ENCODE measurements at places on chromosomes 5 and 9. TPM values are rescaled to one million over a fixed set of nuclear protein-coding genes. Genes with fewer than 3 reads are reported as not detected.

- no peak for DNase-seq
- H3K36me3 ChIP-seq = no peaks in the 10 kb centered on the region
- H3K27me3 ChIP-seq = no peaks in the 10 kb centered on the region
- H3K27ac ChIP-seq = no peak overlapping the region
- no peak overlapping the region for H3K4me3 ChIP-seq
Measured at GRCh38 chr5:156093024-156093423, 233.9 kb upstream of the SGCD start.

GRCh38 chr5:105146867-105147266 lies 1584.3 kb upstream of the NUDT12 start:
- no peak overlapping the region for H3K4me3 ChIP-seq
- DNase-seq = no peak

DNA sequence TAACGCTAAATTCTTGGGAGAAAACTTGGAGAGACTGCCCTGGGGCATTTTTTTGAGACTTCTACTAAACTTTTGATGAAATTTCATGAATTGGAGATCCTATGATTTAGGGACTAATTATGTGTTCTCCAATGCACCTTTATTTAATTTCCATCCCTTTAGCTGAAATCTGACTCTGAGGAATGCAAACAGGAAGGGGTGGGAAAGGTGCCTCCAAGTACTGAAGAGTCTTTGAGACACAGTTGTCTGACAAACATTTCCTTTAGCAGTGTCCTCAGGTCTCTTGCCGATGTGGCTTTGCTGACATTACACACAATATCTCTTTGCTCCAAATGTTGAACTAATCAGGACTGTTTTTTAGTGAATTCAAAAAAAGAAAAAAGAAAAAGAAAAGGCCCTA lies 76.9 kb downstream of the LIX1 start:
- H3K4me3 ChIP-seq = no peak overlapping the region
- H3K27me3 ChIP-seq = no peaks in the 10 kb centered on the region
- H3K27ac ChIP-seq = no peak overlapping the region
- H3K36me3 ChIP-seq = no peaks in the 10 kb centered on the region
- DNase-seq = no peak

CD72 gene
- total RNA-seq = 0.91 TPM
